ENCODE measurements at places on chromosomes 13 and 19.

DNA sequence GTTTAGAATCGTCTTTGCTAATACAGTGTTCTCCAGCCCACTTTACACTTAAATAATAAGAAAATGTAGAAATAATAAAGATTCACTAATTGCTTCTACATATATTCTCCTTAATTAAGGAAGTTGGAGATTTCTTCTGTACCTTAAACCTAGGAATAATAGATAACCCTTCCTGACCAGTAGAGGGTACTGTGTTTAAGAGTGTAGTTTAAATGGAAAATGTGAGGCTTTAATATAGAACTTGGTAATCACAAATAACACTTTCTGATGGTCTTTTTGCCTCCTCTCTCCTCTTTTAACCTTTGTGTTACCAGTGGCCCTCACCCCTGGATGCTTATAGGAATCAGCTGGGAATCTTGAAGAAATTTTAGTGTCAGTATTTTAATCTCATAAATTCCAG, 20.7 kb downstream of the POMP start:
- DNase-seq = no peak

GRCh38 chr13:43239275-43239840, 216.0 kb downstream of the DNAJC15 start:
- no peak for DNase-seq

DNA sequence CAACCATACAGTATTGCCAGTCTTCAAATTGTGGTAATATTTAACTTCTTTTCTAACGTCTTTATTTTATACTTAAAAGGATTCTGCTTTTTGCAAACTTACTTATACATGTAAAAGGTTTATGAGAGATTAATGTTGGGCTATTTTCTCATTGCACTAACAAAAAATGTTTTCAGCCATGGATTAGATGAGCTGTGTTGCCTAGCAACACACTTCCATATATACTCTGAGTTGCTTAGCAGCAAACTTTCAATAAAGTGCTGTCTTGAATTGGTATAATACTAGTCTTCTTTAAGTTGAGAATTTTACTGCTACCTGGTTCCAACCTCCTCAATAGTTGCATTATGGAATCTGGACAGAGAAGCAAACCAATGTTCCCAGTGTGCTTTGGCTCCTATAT, 777.4 kb upstream of the PCDH9 start:
- no peak for DNase-seq

- DNase-seq = no peak
Measured at GRCh38 chr19:8307400-8307964, 676 bp downstream of the CD320 start.

DNA sequence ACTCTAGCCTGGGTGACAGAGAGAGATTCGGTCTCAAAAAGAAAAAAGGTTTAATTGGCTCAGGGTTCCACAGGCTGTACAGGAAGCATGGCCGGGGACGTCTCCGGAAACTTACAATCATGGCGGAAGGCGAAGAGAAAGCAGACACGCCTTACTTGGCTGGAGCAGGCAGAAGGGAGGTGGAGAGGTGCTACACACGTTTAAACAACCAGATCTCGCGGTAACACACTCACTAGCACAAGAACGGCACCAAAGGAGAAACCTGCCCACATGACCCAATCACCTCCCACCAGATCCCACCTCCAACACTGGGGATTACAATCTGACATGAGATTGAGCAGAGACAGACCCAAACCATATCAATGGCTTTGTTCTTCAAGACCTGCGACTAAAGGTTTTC, 12.8 kb downstream of the CASP14 start:
- no peak for DNase-seq

DNA sequence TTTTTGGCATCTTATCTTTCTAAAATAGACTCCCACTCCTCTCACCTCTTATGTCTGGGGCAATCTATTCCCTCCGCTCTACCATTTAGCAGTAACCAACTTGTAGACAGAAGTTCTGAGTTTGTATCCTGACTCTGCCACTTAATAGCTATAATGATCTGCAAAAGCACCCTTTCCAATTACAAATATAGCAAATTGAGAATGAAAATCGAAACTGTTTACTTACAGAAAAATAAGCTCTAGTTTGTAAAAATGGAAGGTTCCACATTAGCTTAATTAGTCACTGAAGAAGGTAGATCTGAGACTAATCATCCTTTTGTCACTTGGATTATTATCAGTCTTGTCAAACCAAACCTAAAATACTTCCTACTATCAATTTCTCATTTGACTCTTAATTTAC, 409.3 kb downstream of the DIAPH3 start:
- DNase-seq = no peak

DNA sequence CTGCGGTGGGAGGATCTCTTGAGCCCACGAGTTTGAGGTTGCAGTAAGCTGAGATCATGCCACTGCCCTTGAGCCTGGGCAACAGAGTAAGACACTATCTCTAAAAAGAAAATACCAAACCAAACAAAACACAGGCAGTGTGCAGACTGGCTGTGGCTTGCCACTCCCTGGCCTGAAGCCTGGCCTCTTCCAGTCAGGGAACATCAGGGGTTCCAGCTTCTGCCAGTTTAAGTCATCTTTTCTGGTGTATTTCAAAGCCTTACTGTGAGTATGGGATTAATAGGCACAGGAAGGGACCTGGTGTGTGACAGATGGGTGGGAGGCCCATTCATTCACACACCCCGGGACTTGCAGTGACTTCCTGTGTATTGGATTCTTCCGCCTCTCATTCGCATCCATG, 27.0 kb upstream of the F2RL3 start:
- no peak for DNase-seq

- no peak for DNase-seq
Measured at GRCh38 chr13:108787700-108788414, 158.4 kb downstream of the MYO16 start.

- no peak for DNase-seq
Measured at GRCh38 chr13:25692099-25692498, 320.3 kb downstream of the ATP8A2 start.
